Muscle of back (tissue), 13 donors: ENCODE measurements at places on chromosomes 12 and 14. TPM values are rescaled to one million over a fixed set of nuclear protein-coding genes. Genes with fewer than 3 reads are reported as not detected.

OR8S1 gene
- not detected for polyA plus RNA-seq

MEG3 gene
- 3,572 TPM for polyA plus RNA-seq

KLRK1 gene
- polyA plus RNA-seq, result 0.26 TPM

KRT83 gene
- not detected for polyA plus RNA-seq

SLC10A1 gene
- not detected for polyA plus RNA-seq

KLC1 gene
- polyA plus RNA-seq, result 101 TPM

TMEM260 gene
- polyA plus RNA-seq, result 11.7 TPM

DLST gene
- 65.7 TPM for polyA plus RNA-seq

CREBL2 gene
- polyA plus RNA-seq, result 12.4 TPM

SMIM41 gene
- polyA plus RNA-seq, result 0.16 TPM

RFLNA gene
- polyA plus RNA-seq, result 5.7 TPM

INHBC gene
- 0.31 TPM for polyA plus RNA-seq

IL22 gene
- not detected for polyA plus RNA-seq

ASCL1 gene
- polyA plus RNA-seq, result 0.22 TPM

NTS gene
- 2.5 TPM for polyA plus RNA-seq

OR5AU1 gene
- polyA plus RNA-seq, result 0.04 TPM

PCED1B gene
- 0.82 TPM for polyA plus RNA-seq

RTN1 gene
- polyA plus RNA-seq, result 1.4 TPM

NTN4 gene
- 42.3 TPM for polyA plus RNA-seq

DHH gene
- 0.82 TPM for polyA plus RNA-seq

SLC17A8 gene
- 0.20 TPM for polyA plus RNA-seq

BMAL2 gene
- 1.9 TPM for polyA plus RNA-seq

SYT10 gene
- polyA plus RNA-seq, result not detected
